ENCODE measurements at places on chromosomes 1 and 21. TPM values are rescaled to one million over a fixed set of nuclear protein-coding genes. Genes with fewer than 3 reads are reported as not detected.

Gene TMEM52
- total RNA-seq: not detected

Gene KCNQ4
- total RNA-seq: 5.7 TPM

Gene SPSB1
- 171 TPM for total RNA-seq

Gene BTF3L4
- 38.9 TPM for total RNA-seq

Gene LMX1A
- not detected for total RNA-seq

DNA sequence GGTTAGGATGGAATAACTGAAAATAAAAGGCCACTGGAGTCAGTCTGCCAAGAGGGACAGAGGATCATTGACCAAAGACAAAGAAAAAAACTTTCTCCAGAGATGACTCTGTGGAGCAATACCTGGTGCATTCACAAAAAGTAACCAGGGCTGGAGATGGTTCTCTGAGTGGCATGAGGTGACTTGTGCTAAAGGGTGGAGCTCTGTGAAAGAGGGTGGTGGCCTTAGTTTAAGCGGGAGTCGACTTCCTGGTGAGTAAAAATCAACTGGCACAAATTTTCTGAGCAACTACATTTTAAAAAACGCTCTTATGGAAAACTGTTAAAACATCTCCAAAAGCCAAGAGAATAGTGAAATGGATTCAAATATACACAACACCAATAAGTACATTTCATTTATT, 10.0 kb downstream of the NHLH2 start:
- peaks cover 14% of the 10 kb centered on the region for H3K4me1 ChIP-seq
- H3K36me3 ChIP-seq: no peaks in the 10 kb centered on the region
- no peaks in the 10 kb centered on the region for H3K27me3 ChIP-seq
- DNase-seq: no peak
- H3K27ac ChIP-seq: no peak overlapping the region

GRCh38 chr1:218991089-218991488, 182.6 kb upstream of the LYPLAL1 start:
- H3K4me1 ChIP-seq: no peaks in the 10 kb centered on the region
- no peak overlapping the region for H3K27ac ChIP-seq

- no peak overlapping the region for H3K4me3 ChIP-seq
- H3K27ac ChIP-seq: peak overlapping the region; percentile 51
- peaks cover 32% of the 10 kb centered on the region for H3K4me1 ChIP-seq
- H3K27me3 ChIP-seq: no peaks in the 10 kb centered on the region
- no peak for DNase-seq
Observed at GRCh38 chr1:39270368-39270767, 65.9 kb downstream of the MACF1 start.

DNA sequence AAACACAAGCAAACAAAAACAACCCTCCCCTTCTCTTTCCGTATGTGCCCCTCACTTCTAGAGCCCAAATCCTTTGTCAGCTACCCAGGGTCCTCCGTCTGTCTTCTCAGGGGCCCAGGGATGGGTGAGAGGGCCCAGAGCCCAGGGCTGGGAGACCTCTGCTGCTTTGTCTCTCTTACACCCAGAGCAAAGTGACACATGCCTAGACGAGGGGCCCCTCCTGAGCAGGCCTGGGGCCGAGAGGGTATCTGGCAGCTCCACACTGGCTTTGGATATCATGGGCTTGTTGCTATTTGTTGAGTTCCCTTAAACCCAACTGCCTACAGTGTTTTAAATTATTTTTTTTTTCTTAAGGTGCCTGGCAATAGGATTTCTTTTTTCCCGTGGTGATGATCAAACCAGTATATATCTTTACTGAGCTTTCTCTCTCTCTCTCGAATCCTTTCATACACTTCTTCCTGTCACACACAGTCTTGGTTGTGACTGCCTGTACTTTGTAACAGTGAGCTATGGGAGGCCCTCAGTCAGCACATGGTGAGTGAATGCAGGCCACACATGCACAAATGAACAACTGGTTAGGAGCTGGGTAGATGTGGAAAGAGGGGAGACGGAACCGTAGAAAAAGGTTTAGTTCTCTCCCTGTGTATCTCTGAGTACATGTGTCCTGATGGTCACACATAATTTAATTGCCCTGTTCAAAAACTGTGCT, 14.5 kb downstream of the RASSF5 start:
- no peaks in the 10 kb centered on the region for H3K27me3 ChIP-seq
- H3K4me3 ChIP-seq: no peak overlapping the region
- H3K4me1 ChIP-seq: no peaks in the 10 kb centered on the region
- no peak overlapping the region for H3K27ac ChIP-seq
- no peak for DNase-seq

DNA sequence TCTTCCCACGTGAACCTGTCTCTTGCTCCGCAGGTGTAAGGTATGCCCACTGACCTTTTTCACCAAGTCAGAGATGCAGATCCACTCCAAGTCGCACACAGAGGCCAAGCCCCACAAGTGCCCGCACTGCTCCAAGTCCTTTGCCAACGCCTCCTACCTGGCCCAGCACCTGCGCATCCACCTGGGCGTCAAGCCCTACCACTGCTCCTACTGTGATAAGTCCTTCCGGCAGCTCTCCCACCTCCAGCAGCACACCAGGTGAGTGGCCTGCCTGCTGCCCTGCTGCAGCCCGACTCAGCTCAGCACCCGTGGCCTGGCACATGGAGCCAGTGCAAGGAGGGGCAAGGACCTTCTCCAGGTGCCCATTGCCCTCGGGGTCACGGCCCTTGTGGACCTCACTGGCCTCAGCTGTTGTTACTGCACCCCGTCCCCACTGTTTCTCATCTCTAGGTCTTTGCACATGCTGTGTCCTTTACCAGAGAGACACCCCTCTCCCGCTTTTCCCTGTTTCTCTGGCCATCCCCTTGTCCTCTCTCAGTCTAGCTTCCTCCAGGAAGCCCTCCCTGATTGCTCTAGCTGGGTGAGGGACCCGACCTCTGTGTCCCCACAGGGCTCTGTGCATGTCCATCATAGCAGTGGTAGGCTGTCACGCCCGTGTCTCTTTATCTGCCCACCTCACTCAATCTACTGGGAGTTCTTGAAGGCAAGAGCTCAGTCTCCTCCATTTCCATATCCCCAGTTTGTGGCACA, 25.4 kb downstream of the ZNF362 start:
- H3K36me3 ChIP-seq: peaks cover 50% of the 10 kb centered on the region
- no peak overlapping the region for H3K27ac ChIP-seq

DNA sequence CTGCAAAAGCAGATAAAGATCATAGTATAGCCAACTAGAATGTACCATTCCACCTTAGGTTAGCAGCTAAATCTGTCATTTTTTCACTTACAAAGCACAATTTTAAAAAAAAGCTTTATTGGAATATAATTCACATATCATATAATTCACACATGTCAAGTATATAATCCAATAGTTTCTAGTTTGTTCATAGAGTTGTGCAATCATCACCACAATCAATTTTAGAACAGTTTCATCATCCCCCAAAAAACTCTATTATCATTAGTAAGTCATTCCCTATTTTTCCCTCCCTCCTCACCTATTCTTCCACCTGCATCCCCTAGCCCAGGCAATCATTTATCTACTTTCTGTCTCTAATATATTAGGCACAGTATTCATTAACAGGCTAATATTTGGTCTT, 32.0 kb upstream of the INSL5 start:
- no peak overlapping the region for H3K27ac ChIP-seq
- no peaks in the 10 kb centered on the region for H3K4me1 ChIP-seq
- no peak overlapping the region for H3K4me3 ChIP-seq
- H3K36me3 ChIP-seq: no peaks in the 10 kb centered on the region

All from thoracic aorta (tissue), 2 donors.